Lower leg skin (tissue), 4 donors: ENCODE measurements at places on chromosomes 3 and 15.

DNA sequence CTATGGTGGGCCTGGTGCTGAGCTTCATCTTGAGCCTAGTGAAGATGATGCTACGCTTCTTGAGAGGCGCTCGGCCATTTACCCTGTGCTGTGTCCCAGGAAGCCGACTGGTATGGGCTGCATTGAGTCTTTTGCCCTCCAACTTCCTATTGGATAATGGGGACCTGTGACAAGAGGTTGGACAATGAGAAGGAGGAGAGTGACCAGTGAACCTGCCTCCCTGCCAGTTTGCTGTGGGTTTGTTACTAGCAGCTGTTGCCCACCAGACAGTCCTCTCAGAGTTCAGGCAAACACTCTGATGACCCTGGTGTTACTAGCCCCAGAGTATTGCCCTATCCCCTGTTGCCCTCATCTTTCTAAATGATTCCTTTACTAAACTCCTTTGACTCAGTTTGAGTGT lies 99.6 kb upstream of the PFN2 start:
- no peak for DNase-seq

- no peak for DNase-seq
Measured at GRCh38 chr3:17938313-17938712, 195.9 kb upstream of the TBC1D5 start.

DNA sequence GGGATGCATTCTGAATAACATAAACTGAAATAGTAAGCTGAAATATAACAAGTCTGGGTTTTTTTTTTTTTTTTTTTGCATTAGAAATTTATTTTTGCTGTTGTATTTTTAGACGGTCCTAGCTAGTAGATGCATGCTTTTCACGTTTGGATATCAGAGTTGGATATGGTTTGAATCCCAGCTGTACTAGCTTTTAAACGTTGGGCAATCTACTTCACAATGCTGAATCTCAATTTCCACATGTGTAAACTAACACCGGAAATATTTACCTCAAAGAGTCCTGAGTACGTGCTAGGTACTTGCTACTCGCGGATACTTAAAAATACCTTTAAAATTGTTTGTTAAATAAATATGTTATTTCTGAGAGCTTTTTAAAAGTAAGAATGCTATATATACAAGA lies 139.8 kb downstream of the BBX start:
- DNase-seq: no peak

- no peak for DNase-seq
Measured at GRCh38 chr3:121665488-121665887, 4.8 kb upstream of the HCLS1 start.

- DNase-seq: no peak
Measured at GRCh38 chr15:71282076-71282475, 166.8 kb downstream of the THSD4 start.

GRCh38 chr15:45804028-45804427 lies 169.2 kb downstream of the SQOR start:
- DNase-seq: no peak

DNA sequence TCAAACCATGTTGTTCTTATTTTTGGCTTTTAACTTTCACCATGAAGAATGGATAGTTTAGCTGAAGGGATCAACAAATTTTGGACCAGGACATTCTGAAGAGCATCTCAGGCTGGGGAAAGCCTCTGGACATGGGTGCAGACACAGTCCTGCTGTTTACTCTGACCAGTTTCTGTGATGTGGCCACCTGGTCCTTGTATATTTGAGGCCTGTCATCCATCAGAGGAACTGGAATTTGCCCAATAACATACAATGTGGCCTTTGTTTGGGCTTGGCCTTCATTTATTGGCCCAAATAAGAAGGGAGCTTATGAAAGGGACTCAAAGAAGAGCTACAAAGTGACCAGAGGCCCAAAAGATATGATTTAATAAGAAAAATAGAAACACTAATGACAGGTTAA lies 127.9 kb downstream of the MYRIP start:
- no peak for DNase-seq

DNA sequence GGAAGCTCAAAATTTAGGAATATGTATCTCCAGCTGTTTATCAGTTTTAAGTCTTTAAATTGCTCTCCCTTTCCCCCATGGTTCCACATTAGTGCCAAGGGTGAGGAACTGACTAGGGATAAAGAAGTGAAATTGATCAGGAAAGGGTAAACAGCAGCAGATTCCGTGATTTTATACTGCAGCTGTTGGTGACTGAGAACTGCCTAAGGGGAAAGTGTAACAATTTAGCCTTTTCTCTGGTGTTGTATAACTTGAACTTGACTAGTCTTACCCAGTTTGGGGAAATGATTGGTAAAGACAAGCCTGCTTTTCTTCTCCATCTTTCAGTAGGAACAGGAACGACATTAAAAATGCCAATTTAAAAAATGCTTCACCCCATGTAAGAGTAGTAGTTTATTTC lies 5.0 kb downstream of the SPRED1 start:
- no peak for DNase-seq

DNA sequence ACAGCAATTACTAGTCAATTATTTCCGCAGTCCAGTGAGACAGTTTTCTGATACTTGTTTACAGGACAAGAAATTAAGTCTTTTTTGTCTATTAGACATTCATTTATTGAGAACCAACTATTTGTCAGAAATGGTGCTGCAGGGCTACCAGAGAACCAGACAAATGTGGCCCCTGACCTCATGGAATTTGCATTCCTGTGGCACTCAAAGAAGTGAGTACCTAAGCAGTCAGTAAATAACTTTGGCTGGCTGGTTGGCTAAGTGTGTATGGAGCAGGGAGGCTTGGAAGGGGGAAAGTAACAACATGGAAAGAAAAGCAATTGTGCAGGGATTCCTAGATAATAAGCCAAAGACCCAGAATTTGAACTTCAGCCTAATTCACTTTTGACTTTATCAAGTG lies 837.0 kb upstream of the CFAP20DC start:
- no peak for DNase-seq

- peak; percentile 85 for DNase-seq
Measured at GRCh38 chr15:67120839-67121643, 55.6 kb downstream of the SMAD3 start.

DNA sequence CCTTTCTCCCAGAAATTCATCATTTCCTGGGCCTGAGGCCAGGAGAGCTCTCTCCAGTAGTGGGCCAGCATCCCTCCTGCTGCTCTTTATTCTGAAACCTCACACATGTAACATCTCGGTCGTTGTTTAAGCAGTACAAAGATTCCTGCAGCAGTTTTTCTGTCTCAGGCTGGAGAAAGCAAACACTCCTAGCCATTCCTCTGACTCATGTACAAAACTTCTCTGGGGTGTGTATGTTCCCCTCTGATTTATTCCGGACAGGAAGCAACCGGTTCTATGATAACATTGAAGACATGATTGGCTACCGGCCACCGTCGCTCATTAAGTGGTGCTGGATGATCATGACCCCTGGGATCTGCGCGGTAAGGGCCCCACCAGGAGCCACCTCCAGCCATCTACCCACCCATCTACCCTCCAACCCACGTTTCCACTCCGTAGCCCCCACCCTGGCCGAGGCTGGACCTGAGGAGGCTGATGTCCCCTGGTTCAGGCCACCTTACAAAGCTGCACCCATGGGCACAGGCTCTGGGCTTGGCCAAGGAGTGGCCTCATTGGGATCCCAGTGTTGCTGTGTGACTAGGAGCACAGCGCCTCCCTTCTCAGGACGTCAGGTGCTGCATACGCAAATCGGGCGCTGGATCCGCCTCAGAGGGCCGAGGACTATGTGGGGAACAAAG lies 58.6 kb upstream of the SLC6A1 start:
- DNase-seq: peak; percentile 81

DNA sequence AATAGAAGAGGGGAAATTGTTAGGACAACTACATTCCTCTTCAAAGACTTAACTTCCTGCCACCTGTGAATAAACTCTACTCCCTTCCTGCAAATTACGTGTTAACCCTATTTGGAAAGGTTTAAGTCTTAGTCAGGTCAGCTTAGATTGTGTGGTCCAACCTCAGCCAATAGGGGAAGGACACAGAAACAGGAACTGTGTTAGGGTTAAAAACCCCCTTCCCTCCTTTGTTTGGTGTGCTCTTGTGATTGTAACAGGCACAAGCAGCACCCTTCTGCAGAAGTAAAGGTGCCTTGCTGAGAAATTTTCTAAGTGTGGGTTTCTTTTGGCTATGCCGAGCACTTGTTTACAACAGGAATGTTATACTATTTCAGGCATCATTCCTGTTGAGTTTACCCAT lies 45.0 kb upstream of the FSTL1 start:
- no peak for DNase-seq

GRCh38 chr3:28850186-28850585 lies 430.7 kb upstream of the RBMS3 start:
- DNase-seq: no peak

- peak; percentile 90 for DNase-seq
Measured at GRCh38 chr3:73786321-73786807, 161.6 kb upstream of the PDZRN3 start.

DNA sequence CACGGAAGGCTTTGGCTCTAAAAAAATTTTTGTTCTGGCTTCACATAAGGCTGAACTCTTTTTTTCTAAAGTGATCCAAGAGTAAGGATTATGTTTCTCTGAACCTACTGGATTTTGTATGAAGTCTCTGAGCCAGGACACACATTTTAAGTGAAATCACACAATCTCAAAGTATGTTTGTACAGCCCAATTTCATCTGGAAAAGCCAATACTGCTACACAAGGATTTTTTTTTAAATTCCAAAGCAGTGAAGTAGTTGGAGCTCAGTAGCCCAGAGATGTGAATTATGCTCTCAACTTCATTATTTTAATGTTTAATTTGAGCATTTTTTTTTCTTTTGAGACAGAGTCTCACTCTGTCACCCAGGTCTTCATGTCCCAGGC lies 243.9 kb downstream of the FAM43A start:
- DNase-seq: no peak

DNA sequence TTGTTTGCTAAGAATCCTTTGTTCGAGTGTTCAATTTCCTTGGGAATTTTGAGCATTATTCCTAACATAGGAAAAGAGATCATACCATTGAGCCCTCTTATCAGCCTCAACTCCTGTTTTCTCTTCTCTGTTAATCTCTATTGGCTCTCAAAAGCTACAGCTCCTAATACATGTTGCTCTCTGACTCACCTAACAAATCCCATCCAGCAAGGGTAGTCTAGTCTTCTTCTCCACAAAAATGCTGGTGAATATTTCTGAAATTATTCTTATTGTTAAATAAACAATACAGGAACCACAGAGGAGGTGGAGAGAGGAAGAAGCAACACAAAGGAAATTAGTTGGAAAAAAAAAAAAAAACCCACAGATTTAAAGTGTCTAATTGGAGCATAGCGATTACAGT lies 325.8 kb upstream of the NAALADL2 start:
- DNase-seq: no peak

DNA sequence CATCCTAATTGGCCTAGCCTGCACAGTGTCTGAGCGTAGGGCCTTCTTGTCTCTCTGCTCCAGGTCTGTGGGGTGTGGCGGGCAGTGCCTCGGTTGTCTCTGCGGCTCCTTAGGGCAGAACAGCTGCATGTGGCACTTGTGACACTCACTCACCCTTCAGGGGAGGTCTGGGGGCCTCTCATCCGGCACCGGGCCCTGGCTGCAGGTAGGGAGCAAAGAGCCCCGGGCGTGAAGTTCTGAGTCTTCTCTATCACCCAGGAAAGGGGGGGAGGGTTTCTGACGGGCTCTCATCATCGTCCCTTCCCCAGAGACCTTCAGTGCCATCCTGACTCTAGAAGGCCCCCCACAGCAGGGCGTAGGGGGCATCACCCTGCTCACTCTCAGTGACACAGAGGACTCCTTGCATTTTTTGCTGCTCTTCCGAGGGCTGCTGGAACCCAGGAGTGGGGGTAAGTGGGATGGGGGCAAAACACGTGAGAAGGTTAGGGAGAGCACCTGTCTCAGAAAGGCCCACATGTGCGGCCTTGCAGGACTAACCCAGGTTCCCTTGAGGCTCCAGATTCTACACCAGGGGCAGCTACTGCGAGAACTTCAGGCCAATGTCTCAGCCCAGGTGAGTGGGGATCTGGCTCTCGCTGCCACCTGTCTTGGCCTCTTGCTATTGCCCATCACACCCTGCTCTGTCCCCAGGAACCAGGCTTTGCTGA lies 2.6 kb downstream of the CHRD start:
- no peak for DNase-seq
